Stimulated activated CD4-positive, alpha-beta T cell treated with anti-CD3 and anti-CD28 coated beads, Interleukin-1b, Interleukin-23, amount 100 ng/mL, for 48 hours (primary cell): ENCODE measurements at places on chromosomes 5 and 9.

DNA sequence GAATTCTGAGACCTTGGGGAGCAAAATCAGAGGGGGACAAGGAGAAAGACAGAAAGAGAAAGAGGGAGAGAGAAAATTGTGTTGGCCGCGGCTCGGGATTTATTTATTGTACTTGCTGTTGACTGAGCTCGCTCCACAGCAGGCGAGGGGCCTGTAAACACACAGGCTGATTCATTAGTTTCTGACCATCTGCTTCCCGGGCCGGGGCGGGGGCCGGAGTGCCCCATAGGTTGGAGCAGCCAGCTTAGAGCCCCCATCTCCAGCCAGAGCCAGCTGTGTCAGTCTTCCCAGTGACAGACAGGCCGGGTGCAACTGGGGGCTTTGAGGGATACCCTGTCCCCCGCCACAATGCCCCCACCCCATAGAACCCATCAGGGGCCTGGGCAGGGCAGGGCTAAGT lies 30.9 kb downstream of the NTNG2 start:
- DNase-seq: no peak

DNA sequence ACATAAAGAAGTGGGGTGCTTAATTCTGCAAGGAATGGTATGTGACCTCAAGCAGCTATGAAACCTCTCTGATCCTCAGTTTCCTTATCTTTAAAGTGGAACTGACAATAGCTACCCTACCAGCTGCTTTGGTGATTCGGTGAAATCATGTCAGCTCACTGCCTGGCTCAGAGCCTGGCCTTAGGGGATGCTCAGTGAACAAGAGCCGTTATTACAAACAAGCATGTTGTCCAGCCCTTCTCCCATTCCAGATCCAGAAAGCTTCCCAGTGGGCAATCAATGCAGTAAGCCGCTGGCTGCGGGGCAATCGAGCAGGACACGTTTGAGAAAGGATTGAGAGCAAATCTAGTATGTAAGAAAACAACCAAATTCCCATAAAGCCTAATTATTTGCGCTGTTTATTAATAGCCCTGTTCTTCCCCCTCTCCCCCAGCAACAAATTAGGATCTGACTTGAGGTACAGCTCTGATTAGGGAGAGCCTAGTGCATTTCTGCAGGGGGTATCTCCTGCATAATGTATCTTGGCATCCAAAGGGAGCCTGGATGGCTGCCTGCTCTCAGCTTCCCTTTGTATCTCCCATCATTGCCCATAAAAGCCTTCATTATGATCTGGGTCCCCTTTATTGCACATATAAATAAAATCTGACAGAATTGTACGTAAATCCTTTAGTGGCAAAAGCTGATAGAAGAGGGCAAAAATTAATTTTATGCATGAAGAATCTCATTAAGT lies 371.4 kb downstream of the TMEM232 start:
- DNase-seq: no peak

DNA sequence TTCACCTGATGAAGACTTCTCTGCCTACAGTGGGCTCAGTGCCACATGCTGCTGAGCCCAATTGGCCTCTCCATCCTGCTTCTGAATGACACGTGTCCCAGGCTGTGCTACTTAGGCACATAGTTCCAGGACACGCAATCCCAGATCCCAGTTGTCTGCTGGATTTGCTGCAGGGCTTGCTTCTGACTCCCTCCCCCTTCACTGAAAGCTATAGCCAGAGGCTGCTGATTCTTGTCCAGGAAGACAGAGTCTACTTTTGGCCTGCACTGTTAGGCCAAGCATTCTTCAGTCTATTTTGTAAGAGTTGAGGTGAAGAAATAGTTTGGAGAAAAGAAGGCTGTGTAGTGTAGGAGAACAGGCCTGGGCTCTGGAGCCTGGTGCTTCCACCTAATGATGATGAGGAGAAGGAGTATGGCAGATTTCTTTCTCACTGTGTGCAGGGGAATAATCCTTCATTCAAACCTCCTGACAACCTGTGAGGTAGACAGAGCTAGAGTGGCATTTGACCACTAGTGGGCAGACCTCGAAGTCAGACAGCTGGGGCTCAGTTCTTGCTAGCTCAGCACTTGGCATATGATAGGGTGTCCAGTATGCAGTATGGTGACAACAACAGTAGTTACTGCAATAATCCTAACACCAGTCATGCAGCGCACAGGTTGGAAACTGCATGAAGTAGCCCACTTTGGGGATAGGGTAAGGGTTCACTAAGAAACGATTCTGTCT lies 19.5 kb upstream of the ASPN start:
- peak; percentile 9 for DNase-seq

- no peak for DNase-seq
Observed at GRCh38 chr5:87755360-87755759, 342.6 kb upstream of the CCNH start.

DNA sequence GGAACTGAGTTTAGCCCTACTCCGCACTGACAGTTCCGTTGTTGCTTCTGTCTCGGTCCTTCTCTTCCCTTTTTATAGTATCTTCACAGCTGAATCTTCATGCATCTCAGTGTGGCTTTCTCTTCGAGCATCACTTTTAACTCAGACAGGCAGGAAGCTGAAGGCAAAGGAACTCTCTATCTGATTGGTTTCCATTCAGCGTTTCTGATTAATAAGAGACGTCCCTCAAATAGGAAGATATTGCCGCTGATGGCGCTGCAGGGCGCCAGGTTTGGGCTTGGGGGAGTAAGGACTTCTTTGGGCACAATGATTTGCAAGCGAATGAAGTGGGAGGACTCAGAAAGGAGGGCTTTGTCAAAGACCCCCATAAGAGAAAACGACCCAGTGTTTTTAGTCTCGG lies at the start of gene CDH9:
TSS of gene CDH9 (minus strand) at position 111 of the 400 bp plus-strand sequence. CDS start 50,253 bp downstream, outside the sequence.
- DNase-seq: no peak

DNA sequence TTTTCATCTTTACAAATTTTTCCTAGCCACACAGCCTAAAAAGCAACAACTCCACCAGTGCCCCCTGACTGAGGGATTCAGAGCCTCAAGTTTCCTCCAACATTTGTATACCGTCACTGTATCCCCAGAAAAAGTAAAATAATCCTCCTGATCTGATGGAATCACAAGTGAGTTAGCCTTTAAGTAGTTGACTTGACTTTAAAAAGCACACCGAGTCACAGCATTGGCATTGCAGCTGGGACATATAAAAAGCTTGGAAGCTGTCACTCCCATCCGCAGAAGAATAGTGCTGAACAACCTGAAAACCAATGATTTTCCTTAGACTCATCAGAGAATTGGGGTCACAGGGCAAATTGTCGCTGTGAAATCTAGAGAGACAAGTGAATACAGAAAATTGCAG lies 41.6 kb upstream of the FBN2 start:
- no peak for DNase-seq

DNA sequence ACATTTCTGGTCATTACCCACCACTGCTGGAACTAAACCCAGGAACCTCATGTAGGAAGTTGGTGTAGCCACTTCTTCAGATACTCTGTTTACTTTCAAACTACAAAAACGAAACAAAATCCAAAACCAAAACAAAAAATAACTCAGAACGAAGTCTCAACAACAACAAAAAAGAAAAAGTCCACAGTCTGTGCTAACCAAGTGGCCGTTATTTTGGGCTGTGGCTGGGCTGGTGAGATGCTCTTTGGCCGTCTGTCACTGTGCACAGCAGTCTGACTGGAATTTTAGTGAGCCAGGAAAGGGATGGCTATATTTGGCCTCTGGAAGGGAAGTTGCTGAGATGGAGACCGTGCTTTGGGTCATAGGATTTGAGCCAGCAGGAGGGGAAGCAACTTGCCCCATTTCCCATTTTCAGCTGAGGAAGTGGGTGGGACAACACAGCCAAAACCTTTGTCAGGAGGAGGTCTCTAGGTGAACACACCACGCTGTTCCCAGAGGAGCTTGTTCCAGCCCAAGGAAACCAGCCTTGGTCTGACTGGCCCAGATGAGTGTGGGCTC lies 334.1 kb downstream of the ZSWIM6 start:
- DNase-seq: no peak

- DNase-seq: no peak
Observed at GRCh38 chr5:90991201-90991600, 391.9 kb downstream of the ARRDC3 start.

DNA sequence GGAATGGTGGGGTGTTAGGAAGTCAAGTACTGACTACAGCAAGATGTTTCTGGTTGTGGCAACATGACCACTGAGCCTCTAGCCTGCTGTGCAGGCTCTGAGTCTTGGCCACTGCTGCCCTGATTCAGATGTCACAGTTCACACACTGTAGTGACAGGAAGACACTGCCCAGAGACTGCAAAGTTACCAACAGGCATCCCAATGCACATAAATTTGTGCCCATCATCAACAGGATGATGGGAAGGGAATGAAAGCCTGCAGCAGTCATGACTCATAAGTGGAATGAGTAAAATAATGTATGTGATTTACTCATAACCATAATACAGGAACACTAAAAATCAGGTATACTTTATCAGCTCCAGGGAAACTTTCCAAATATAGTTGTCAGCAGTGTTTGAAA lies 251.6 kb upstream of the HAPLN1 start:
- DNase-seq: no peak

- DNase-seq: peak; percentile 73
Observed at GRCh38 chr9:136978073-136978864, 965 bp downstream of the PTGDS start.

GRCh38 chr9:116943970-116944369 lies 256.9 kb downstream of the TRIM32 start:
- DNase-seq: no peak

- no peak for DNase-seq
Observed at GRCh38 chr5:118042076-118042475, 946.3 kb downstream of the DTWD2 start.

- no peak for DNase-seq
Observed at GRCh38 chr9:114902786-114903524, 27.4 kb downstream of the TNFSF8 start.

DNA sequence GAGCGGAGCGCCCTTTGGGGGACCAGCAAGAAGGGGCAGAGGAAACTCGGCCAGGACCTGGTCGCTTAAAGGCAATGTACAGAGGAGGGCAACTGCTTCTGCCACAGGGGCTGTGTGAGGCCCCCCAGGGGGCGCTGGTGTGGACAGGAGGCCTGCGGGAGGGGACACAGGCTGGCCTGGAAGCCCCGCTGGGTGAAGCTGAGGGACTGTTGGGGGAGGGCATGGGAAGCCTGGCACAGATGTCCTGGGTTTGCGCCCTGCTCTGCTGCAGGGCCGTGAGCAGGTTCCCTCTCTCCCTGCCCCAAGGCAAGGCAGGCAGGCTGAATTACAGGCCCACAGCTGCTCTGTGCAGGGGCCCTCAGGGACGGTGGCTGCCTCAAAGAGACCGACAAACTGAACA lies 5.4 kb downstream of the MED22 start:
- DNase-seq: no peak

DNA sequence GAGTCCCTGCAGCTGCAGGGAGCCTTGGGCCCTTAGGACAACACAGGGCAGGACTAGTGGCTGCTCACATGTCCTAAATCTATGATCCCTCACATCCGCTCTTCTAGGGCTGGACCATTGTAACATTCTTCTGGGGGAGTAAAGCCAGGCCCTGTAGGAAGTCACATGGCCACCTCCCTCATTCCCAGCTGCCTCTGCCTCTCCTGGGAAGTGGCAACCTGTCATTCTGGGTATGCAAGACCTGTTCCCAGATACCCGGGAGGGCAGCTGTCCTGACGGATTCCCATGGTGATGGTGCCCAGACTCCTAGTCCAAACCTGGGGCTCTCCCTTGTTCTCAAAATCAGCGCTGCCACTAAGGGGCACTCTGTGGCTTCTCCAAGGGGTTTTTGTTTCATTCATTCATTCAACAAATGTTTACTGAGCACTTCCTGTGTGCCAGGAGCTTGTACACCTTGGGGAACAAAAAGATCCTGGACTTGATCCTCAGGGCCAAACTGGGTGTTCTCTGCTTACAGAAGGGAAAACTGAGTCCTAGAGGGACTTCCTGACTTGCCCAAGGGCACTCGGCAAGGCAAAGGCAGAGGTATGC lies 85.6 kb downstream of the PSD2 start:
- DNase-seq: no peak

GRCh38 chr9:7729371-7730163 lies 70.0 kb downstream of the DMAC1 start:
- DNase-seq: no peak

GRCh38 chr9:93869863-93870262 lies 85.3 kb downstream of the BARX1 start:
- no peak for DNase-seq

GRCh38 chr9:35980289-35981011 lies 22.5 kb upstream of the OR2S2 start:
- no peak for DNase-seq

DNA sequence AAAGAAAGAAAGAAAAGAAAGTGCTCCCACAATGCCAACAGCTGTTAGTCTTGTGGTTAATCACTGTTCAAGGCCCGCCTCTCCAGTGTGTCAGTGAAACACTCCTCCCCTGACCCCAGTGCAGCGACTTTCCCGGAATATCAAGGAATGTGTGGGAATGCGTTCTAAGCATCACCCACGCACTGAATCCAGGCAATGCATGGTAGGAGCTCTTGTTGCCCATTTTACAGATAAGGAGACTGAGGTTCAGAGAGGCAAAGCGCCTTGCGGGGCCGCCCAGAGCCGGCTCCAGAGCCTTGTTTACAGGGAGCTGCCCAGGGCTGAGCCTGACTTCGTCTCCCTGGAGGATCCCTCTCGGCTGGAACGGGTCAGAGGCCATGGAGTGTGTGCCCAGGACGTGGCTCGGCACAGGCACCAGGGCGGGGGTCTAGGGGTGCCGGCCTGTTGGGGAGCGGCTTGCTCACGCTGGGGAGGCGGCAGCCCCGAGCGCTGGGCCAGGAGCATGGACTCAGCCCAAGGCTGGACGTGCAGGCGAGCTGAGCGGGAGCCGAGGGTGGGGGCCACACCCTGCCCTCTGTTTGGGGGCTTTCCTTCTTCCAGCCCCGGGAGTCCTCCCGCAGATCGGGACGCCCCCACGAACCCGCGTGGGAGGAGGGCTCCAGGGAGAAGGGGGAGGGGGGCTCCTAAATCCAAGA lies 823 bp downstream of the ST6GALNAC6 start:
- no peak for DNase-seq

DNA sequence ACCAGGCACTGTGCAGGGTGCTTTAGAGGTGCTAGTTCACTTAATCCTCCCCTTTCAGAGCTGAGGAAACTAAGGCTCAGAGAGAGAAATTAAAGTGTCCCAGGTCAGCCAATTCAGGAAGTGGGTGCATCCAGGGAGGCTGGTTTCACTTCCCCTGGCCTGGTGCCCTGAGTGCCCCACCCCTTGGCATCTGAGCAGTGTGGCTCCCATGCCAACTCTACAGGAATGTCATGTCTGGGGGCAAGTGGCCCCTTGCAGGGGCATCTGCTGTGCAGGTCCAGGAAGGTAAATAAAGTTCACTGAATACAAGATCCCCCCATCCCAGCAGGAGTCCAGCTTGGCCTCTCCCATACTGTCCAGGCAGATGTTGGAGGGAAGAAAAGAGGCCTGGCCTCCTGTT lies 4.4 kb upstream of the N4BP3 start:
- DNase-seq: no peak

DNA sequence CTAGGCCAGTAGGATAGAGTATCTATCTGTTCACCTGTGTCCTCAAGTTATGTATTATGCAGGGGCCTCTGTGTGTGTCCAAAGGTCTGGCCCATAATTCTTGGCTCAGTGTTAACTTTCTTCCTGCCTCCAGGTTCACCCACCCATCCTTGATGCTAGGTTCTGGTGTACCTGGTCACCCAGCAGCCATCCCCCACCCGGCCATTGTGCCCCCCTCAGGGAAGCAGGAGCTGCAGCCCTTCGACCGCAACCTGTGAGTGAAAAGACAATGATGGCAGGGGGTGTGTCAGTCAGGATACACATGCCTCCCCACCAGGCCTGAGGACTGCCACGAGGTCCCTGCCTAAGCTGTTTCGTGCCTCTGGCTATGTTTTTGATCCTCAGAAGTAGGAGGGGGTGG lies 27.6 kb downstream of the TCF7 start:
- no peak for DNase-seq
